ENCODE measurements at places on chromosomes 5 and 9. TPM values are rescaled to one million over a fixed set of nuclear protein-coding genes. Genes with fewer than 3 reads are reported as not detected.

SPATA31A3 gene
- not detected for polyA plus RNA-seq

PDE6A gene
- polyA plus RNA-seq: not detected

PPP3R2 gene
- polyA plus RNA-seq: not detected

IL17B gene
- polyA plus RNA-seq: 0.56 TPM

DNA sequence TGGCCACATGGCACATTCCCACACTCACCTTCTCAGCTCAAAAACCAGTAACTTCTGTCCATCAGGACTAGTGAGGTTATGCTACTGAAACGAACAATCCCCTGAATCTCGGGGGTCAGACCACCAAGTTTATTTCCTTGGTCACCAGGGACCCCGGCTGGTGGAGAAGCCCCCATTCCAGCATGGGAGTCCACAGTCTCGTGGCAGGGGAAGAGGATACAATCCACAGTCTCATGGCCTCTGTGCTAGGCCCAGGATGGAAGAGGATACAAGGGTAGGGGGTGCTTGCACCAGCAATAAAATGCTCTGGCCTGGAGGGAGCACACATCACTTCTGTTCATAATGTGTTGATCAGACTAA lies 7.4 kb upstream of the CARD19 start:
- no peaks in the 10 kb centered on the region for H3K36me3 ChIP-seq
- H3K4me3 ChIP-seq: no peak overlapping the region
- no peaks in the 10 kb centered on the region for H3K27me3 ChIP-seq
- no peak overlapping the region for H3K27ac ChIP-seq
- peaks cover 12% of the 10 kb centered on the region for H3K4me1 ChIP-seq
- no peak for DNase-seq

- H3K36me3 ChIP-seq: no peaks in the 10 kb centered on the region
- H3K27ac ChIP-seq: no peak overlapping the region
- no peak overlapping the region for H3K4me3 ChIP-seq
- H3K4me1 ChIP-seq: no peaks in the 10 kb centered on the region
These were observed 89.4 kb downstream of the SNX18 start for GRCh38 chr5:54607006-54607405.

DNA sequence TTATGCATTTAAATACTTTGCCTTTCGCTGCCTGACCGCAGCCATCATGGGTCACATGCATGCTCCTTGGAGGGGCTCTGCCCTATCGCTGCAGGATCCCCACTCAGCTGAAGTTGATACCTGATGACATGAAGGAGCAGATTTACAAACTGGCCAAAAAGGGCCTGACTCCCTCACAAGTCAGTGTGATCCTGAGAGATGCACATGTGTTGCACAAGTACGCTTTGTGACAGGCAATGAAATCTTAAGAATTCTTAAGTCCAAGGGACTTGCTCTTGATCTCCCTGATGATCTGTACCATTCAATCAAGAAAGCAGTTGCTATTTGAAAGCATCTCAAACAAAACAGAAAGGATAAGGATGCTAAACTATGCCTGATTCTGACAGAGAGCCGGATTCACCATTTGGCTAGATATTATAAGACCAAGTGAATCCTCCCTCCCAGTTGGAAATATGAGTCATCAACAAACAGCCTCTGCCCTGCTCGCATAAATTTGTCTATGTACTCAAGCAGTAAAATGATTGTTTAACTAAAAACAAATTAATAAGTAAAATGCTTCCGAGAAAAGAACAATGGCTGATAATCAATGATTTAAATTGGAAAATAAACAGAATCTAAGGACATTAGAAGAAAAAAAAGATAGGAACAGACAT lies 41.6 kb upstream of the PPP2CA start:
- H3K4me1 ChIP-seq: no peaks in the 10 kb centered on the region
- no peak for DNase-seq
- no peak overlapping the region for H3K27ac ChIP-seq
- H3K4me3 ChIP-seq: no peak overlapping the region
- no peaks in the 10 kb centered on the region for H3K36me3 ChIP-seq
- no peaks in the 10 kb centered on the region for H3K27me3 ChIP-seq

Measured in stomach (tissue), 19 donors.